Left kidney (tissue), 8 donors: ENCODE measurements at places on chromosomes 6 and 20. TPM values are rescaled to one million over a fixed set of nuclear protein-coding genes. Genes with fewer than 3 reads are reported as not detected.

DNA sequence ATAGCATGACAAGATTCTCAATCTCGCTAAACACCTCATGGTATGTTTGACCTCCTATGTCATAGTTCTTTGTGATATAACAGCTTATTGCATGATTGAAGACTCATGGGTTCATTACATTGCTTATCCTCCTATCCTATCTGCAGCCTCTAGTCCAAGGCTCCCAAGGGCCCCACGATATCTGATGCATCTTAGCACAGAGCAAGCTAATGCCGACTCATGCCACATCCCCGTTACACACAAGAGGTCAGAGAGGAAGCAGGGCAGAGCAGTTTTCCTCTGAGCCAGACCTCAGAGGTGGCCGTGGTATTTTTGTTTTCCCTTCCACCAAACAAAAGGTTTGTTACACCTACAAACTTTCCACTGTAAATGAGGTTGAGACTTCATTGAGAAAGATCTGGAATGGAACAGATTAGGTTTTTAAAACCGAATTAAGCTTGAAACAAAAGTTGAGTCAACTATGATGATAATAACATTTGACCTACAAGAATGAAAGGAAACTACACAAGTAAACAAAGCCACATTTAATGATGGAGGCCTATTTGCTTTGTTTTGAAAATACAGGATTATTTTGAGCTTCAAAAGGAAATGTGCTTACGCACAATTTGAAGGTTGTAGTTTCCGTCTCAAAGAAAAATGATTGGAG, 133.9 kb upstream of the MYLIP start:
- DNase-seq, result no peak

GRCh38 chr6:159390381-159390780, 221.2 kb downstream of the FNDC1 start:
- DNase-seq, result no peak

Gene HLA-DOB
- 0.32 TPM for polyA plus RNA-seq

DNA sequence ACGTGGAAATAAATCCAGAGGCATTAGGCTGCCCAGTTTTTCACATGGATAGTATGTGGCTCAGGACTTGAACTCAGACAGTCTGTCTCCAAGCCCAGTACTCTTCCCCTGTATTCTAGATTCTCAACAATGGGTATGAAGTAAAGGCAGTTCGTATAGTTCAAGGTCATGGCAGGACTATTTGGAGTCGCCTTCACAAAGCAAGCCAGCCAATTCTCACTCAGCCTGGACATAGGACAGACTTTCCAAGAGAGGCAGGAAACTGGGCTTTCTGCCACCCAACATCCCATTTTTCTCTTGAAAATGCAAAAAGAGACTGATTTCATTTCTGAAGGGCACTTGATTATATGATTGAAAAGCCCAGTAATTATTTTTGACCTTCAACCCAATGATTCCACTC, 111.0 kb downstream of the EDN1 start:
- DNase-seq, result no peak

DNA sequence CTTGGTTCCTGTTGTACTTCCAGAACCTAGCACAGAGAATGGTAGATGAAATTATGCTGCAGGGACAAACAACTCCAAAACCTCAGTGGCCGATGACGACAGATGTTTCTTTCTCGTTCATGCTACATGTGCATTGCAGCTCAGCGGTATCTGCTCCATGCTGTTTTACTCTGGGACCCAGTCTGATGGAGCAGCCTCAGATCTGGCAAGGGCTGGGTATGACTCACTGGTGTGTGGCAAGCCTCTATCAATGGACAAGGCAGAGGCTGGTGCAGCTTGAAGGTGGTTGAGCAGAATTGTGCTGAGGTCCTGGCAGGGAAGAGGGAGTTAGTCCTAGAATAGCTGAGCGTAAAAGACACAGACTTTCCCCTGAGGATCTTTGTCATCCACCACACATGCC, 10.3 kb upstream of the BLCAP start:
- DNase-seq, result no peak

Gene SLC22A3
- 6.4 TPM for polyA plus RNA-seq

GRCh38 chr6:109336221-109336961, 45.9 kb downstream of the CD164 start:
- DNase-seq, result no peak

DNA sequence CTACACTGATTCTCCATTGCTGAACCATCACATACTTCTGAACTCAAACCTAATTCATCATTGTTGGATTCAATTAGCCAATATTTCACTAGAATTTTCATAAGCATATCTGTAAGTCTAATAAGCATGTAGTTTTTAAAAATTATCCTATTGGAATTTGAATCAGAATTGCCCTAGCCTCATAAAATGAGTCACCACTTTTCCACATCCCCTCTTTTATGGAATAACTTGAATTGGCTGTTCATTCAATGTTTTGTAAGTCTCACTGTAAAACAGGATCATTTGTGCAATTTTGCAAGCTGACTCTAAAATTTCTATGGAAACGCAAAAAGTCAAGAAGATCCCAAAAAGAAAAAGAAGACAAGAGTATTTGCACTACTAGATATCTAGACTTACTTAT, 141.0 kb downstream of the HACE1 start:
- no peak for DNase-seq

GRCh38 chr6:130620338-130620781, 206.8 kb upstream of the SMLR1 start:
- DNase-seq, result no peak

DNA sequence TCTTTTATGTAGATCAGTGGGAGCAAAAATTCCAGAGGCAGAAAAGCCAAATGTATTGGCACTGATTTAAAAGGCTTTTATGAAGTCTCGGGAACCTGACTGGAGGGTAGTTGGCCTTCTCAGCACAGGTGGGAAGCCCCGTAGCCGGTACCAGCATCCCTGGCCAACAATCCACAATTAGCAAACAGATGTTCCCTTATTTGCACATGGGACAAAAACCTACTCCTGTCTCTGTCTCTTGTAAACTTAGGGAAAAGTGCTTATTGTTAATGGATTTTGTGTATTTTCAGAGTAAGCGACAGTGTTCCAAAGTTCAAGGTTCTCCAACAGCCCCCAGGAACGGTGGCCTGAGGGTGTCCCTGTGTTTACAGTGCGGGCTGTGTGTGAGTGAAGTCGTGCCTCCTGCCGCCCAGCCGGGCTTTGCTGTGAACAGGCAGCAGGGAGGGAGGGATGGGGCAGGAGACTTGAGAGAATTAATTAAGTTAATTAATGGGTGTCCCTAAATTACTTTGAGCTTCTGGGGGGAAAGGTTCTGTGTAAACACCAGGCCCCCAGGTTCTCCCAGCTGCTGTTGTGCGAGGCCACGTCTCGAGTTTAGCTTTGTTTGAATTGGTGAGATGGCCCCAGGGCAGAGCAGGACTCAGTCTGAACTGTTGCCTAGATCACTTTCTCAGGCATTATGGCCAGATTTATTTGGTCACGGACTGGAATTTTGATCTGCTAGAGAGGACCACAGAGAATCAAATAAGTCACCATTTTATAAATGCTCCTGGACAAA, 3.9 kb downstream of the SYNJ2 start:
- no peak for DNase-seq

DNA sequence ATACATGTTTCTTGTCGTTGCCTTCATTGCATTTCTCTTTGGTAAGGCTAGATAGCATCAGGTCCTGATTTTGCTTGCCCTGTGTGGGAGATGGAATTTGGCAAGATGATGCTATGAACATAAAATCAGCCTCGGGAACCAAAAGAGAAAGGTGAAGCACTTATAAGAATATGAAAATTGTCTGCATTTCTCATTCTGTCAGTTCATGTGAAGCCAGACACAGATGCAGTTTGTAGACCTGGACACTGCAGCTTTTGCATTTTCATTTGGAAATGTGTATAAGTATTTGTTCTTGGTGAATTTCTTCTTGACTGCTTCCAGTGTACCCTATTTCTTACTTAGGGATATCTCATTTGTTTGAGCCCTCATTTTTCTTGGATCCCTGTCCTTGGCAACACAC, 1.3 kb downstream of the YWHAB start:
- DNase-seq, result no peak

- DNase-seq, result no peak
Measured at GRCh38 chr20:37521061-37521771, at the start of gene NNAT. Gene NNAT (plus strand): TSS chr20:37521250. CDS start chr20:37521332, 82 bp downstream.

Gene KIAA0408
- 4.4 TPM for polyA plus RNA-seq

- DNase-seq, result no peak
Measured at GRCh38 chr6:126784161-126784790, 334.2 kb upstream of the RSPO3 start.

DNA sequence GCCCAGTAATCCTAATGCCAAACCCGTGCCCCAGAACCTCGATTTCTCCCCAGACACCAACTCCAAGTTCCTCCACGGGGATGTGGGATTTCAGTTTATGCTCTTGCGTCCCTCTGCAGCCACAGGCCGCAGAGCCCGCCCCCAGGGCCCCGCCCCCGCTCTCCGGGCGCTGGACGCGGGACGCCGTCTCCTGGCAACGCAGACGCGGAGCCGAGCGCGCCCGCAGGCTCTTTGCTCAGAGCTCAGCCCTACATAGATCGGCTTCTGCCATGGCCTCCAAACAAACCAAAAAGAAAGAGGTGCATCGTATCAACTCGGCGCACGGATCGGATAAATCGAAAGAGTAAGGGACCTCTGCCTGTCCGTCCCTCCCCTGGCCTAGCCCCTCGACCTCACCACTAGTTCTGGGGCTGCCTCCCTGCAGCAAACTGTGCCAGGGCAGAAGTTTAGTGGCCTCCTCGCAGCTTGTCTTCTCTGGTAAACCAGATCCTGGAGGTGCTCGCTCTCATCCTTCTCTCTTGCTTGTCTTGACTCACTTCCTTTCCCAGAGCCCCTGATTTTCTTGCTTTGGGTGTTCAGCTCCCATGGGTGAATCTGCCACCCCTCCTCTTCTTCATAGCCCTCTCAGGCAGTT, at the start of gene ADGB:
Gene ADGB (plus strand): TSS at position 201 of the 634 bp plus-strand sequence. CDS start 69 bp downstream, at position 270.
- DNase-seq, result peak; percentile 65

DNA sequence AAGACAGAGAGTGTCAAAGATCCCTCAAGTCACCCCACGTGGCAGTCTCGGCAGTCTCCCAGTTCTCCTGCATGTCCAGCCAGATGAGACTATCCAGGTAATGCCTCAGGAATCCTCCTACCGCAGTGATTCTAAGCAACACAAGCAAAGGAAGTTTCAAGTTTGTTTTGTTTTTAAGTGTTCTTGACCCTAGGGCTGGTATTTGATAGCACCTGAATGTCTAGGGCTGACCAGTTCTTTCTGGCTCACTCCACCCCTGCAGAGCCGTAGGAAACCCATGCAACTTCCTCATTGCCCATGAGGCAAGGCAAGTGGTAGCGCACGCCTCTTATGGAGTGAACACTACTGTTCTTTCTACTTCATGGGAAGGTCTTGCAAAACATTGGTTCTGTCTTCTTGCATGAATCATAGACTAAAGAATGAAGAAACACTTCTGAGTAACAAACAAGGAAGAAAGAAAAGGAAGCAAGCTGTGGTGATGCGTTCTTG, 24.8 kb upstream of the FOXQ1 start:
- DNase-seq, result no peak

Gene CD93
- polyA plus RNA-seq, result 37.9 TPM

Gene CAGE1
- 0.38 TPM for polyA plus RNA-seq

Gene MMP24
- 1.8 TPM for polyA plus RNA-seq

Gene LRFN2
- 0.81 TPM for polyA plus RNA-seq

DNA sequence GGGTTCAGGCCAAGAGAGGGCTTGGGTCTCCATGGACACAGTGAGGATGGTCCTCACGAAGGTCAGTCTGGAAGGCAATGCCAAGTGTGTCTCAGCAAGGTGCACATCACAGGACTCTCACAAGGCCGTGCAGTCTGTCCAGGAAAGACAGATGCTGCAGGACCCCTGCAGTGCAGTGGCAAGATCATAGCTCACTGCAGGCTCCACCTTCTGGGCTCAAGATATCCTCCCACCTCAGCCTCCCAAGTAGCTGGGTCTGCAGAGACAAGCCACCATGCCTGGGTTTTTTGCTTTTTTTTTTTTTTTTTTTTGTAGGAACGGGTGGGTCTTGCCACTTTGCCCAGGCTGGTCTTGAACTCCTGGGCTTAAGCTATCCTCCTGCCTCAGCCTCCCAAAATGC, 26.4 kb downstream of the ZMYND8 start:
- DNase-seq, result no peak

DNA sequence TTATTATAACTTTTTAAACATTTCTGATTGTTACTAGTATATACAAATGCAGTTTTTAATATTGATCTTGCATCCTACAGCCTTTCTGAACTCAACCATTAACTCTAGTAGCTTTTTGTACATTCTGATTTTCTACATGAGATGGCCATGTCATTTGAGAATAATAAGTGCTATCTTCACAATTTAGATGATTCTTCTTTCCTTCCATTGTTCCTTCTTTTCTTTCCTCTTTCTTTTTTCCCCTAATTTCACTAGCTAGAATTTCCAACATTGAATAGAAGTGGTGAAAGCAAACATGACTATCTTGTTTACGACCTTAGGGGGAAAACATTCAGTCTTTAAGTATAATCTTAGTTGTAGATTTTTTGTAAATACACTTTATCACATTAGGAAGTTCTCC, 128.2 kb upstream of the PRSS16 start:
- DNase-seq, result no peak
